Activated gamma-delta T cell treated with Interleukin-2 at 50 U/mL for 16 hours (primary cell): ENCODE measurements at places on chromosomes 6 and 20.
A peak's percentile ranks its signal among the peaks of the same experiment; 100 is the strongest.

DNA sequence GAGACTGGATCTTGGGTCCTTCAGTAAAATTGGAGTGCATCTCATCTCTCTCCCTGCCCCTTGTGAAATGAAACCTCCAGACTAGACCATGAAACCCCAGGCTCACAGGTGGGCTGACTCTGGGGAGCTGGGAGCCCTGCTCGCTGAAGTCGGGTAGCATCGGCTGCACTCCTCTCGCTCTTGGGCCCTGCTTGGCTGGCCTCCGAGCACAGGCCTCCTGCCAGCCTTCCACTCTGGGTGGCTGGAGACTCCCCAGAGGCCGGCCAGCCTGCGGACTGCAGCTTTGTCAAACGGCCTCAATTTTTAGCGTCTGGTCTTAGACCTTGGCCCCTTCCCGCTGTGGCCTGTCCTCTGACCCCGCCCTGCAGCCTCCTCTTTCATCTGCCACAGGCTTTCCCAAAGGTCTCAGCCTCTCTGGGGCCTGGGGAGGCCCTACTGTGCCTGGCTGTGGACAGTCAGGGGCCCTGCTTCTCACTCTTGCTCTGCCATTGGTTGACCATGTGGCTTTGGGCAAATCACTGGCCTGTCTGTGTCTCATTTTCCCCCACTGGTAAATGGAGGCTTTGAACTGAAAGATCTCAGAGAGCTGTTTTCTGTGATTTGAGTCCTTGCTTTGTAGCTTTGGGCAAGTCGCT is 45.1 kb downstream of the SRC start:
- DNase-seq, result no peak

DNA sequence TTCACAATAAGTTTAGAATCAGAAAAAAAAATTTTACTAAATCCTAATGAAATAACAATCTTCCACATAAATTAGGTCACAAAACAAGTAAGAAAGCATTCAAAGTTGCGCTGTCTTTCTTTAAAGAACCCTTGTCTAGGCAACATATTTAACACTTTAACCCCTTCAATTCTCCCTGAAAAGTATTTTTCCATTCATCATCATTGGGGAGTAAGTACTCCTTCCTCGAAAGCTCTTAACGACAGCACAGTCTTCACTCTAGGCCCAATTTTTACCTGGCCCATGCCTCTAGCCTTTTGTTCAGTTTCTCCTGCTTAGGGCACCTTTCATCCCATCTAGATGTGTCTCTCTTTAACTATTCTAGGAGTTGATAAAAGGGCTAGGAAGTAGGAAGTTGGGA is 2.6 kb downstream of the TSPYL1 start:
- no peak for DNase-seq

GRCh38 chr20:42483730-42484303 is 705.9 kb downstream of the PTPRT start:
- no peak for DNase-seq

DNA sequence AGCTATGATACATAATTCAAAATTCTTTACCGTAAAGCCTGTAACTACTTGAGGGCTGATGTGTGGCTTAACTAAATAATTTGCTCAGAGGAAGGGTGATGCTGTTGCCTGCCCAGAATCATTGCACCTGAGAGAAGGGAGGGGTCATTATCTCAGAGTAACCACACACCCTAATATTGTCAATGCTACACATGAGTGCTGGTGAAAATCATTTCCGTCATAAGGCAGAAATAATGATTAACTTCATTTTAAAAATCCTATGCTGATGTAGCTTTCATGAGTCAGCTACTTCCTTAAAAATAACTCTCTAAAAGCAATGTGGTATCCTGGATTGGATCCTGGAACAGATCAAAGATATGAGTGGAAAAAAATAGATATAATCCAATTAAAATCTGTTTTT is 146.4 kb upstream of the FAM83B start:
- no peak for DNase-seq

DNA sequence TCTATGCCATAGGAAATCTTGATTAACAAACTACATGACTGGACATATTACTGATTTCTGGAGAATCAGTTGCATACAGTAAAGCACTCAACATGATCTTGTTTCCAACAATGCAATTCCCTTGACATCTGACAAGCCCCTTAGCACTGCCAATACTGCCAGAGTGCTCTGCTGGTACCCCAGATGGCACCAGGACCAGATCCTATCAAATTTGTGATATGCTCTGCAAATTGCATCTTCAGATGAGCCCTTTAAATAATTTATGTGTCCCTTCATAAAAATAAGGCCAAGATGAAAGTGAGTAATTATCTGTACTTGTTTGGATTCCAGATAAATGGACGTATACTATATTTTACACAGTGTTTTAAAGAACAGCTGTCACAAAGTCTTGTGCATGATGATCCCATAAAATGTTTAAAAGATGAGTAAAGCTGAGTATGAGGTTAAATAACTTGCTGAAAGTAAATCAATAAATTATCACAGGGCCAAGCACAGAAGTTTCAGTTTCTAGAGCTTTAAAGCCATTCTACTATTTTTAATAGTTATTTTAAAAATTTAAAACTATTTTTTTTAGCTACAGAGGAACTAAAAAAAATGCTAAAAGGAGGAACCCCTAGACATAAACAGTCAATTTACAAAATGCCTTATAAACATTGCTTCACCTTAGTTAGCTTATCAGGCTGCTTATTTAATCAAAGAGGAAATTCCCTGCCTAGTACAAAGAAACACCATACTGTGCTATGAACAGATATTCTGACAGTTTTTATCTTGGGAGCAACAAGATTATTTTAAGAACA is 42.1 kb downstream of the NUDT3 start:
- DNase-seq, result no peak

DNA sequence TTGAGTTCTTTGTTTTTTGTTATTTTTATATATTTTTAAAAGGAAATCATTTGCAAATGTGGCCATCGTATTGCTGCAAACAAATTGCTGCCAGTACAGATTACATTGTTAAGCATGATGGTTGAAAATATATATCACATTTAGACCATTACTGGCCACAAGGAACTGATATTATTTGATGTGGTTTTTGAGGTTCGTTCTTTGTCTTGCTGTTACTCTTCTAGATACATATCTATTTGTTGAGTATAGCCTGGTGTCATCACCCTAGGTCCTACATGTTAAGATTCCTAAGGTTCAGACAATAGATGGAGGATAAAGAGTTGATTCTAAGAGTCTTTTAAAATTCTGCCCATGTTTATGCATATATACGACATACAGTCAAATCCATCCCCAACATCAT is 306.0 kb downstream of the FARS2 start:
- DNase-seq, result no peak

GRCh38 chr6:52135217-52135616 is 47.8 kb upstream of the PKHD1 start:
- no peak for DNase-seq

GRCh38 chr6:71396410-71396801 is 107.8 kb downstream of the OGFRL1 start:
- no peak for DNase-seq

GRCh38 chr6:52598123-52598823 is 21.4 kb upstream of the TRAM2 start:
- DNase-seq, result peak; percentile 36

DNA sequence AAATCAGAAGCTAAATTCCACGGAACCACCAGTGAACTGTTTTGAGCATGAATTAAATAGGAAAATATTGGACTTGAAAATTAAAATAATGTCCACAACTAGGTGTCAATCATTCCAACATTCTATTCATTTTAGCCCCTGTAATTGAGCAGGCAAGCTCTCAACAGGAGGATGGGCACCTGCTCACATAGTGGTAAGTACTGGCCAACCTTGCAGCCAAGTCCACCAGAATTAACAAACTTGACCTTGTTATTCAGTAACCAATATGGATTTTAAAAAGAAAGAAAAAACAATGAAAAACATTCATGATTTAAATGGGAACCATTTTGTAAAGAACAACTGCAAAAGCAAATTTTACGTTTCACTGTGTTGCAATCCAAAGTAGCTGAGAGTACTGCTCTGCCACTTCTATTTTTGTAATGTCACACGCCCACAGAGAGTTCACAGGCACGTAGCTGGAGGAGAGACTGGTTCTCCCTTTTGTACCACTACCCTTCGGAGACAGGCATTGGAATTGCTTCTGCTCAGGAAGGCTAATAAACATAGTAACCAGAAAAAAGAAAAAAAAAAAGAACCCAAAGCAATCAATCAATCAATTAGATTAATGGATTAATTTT is 75.2 kb upstream of the F13A1 start:
- DNase-seq, result no peak

- no peak for DNase-seq
Observed at GRCh38 chr6:70547313-70547712, 19.4 kb upstream of the SDHAF4 start.

- no peak for DNase-seq
Observed at GRCh38 chr6:22784601-22785410, 215.4 kb downstream of the HDGFL1 start.

- DNase-seq, result no peak
Observed at GRCh38 chr6:29439006-29439405, at the start of gene OR10C1. Gene OR10C1, plus strand, starts transcription at chr6:29439306. Its CDS starts 710 bp downstream, at chr6:29440016.

- DNase-seq, result no peak
Observed at GRCh38 chr6:72553531-72554511, 68.0 kb upstream of the KCNQ5 start.

- DNase-seq, result no peak
Observed at GRCh38 chr6:90753820-90754643, 167.2 kb upstream of the MAP3K7 start.

DNA sequence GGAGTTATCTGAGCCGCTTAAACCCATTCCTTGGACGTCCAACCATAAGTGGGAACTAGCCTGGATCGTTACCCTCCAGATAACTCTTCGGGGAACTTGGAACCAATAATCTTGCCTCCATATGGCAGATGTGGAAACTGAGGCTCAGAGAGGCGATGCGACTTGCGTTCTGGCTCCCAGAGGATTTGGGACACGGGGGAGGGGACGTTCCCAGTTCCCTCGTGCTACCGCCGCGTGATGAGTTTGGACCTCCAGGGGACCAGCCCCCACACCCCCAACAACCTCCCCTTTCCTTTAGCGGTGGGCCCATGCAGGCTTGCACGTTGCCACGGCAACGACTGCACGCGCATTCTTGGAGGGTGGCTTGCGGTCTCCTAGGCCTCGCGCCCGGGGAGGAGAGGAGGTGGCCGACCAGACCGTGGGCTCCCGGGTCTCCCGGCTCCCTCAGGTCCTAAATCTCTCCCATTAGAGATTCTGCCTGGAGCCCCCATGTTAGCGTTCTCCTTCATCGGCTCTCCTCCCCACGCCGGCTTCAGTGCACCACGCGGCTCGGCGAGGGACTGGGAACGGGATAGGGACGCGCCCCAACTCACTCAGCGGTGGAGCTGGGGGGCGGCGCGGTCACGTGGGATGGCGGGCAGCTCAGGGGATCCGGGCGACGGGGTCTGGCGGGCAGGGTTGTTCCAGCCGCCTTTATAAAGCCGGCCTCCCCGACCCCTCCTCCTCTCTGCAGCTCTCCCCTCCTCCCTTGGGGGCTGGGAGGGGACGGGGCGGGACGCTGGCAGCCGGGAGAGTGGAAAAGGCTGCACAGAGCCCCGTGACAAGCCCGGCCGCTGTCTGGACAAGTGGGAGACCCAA is at the start of gene PLTP:
Gene PLTP, minus strand, starts transcription at position 670 of the 858 bp plus-strand sequence. CDS start 703 bp downstream, outside the sequence.
- peak; percentile 31 for DNase-seq

GRCh38 chr20:1275919-1276318 is 9.8 kb downstream of the SNPH start:
- DNase-seq, result no peak

- no peak for DNase-seq
Observed at GRCh38 chr6:22598339-22598738, 29.0 kb downstream of the HDGFL1 start.

- DNase-seq, result no peak
Observed at GRCh38 chr6:41588111-41588510, 41.9 kb downstream of the FOXP4 start.

DNA sequence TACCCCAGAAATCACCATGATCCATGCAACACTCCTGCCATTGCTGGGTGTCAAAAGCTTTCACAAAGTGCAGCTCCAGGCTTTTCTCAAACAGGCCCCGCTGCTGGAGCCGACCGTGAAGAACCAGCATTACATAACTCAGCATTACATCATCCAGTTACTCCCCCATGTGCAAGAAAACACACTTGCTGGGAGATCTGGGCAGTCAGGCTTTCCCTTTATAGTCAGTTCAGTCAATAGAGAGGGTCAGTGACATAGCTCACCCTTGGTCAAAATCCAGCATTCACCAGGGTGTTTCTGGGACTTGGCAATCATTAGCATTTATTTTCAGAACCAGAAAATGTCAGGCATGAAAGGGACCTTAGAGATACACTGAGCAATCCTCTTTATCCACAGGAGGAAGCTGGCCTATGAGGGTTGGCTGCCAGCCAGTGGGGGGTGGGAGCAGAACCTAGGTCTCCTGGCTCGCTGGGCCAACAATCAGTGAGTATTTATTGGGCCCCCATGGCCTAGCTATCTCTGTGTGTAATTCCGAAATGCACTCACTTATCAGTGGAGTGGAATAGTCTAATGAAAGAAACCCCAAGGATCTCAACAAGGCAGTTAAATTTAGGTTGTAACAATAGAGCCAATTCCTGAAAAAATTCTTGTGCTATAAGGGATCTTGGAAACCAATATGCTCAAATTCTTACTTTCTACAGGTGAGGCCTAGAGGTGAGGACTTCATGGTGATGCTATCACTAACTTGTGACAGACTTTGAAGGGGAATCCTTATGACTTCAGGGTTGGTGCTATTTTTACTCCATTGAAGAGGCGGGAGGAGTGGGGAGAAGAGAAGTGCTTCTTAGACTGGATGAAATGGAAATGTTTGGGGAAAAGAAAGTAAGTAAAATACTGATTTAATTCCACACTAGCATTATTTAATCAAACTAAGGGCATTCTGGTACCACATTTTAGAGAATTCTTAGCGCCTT is 54.6 kb downstream of the LYRM4 start:
- DNase-seq, result no peak

DNA sequence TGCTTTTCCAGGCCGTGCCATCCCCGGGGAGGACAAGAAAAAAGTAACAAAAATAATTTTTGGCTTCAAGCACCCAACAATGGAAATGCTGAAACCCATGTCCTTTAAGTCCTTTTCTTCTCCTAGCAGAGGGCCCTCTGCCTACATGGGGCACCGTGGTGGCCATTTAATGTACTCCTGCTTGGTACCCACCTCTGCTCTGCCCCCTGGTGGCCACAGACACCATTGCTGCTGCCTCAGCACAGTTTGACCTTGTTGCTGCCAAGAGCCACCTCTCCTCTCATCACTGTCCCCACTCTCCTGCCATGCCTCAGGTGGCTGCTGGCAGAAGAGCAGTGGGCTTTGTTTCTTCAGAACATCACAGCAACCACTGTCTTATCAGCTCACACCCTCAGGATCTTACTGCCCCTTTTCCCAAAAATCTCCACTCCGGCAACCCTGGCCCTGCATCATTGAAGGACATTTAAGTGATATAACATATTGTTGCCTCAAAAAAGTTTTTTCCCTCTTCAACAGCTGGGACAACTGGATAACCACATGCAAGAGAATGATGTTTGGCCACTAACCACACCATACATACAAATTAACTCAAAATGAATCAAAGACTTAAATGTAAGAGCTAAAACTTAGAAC is 12.9 kb upstream of the ARMC2 start:
- peak; percentile 85 for DNase-seq

- no peak for DNase-seq
Observed at GRCh38 chr20:23569570-23569969, 1.3 kb upstream of the CST9L start.
